ENCODE measurements at places on chromosomes 5 and 9.

DNA sequence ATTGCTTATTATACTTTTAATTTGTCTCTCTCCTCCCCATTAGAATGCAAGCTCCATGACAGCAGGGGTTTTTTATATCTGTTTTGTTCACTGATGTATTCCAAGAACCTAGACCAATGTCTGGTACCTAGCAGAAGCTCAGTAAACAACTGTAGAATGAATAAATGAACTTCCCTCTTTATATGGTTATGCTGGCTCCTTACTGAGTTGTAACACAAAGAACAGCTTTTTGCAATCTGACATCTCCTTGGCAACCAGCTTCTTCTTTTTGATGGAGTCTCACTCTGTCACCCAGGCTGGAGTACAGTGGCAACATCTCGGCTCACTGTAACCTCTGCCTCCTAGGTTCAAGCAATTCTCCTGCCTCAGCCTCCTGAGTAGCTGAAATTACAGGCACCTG, 13.6 kb downstream of the TRMO start:
- DNase-seq: no peak

DNA sequence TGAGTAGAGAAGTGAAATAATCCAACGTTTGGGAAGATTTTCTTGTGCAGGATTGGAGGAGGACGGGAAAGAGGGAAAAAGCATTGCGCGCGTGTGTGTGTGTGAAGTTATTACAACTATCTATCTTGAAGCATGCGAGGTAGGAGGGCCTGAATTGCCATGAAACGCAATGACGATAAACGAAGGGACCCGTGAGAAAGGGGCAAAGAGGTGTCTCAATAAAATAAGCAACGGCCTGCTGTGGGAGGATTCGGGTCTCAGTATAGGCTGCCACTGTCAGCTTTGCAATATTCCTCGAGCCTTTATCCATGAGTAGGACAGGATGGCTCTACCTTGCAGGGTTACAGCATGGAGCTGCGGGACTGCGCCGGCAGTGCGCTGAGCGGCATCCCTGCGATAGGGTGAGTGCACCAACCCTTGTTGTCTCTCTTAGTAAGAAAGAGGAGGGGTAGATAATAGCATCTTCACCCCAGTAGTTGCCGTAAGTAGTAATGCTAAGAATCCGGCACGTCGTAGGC, 631 bp upstream of the RCL1 start:
- no peak for DNase-seq

DNA sequence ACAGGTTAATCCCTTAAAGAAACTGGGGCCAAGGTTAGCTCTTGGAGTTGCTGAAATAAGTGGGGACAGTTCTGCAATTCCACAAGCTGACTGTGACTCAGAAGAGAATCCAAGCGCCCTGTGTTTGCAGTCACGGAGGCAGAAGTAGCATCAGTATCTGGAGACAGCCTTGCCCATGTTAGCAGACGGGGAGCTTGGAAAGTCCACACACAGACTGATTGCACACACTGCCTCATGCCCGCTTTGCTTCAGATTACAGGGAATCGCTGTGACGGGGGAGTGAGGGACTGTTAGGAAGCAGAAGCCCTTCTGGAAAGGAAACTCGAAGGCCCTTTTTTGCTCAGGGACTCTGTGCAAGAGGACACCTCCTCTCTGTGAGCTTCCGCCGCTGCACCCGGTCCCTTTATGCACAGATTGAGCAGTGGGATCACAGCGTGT, 30.9 kb upstream of the PPP1R26 start:
- no peak for DNase-seq

DNA sequence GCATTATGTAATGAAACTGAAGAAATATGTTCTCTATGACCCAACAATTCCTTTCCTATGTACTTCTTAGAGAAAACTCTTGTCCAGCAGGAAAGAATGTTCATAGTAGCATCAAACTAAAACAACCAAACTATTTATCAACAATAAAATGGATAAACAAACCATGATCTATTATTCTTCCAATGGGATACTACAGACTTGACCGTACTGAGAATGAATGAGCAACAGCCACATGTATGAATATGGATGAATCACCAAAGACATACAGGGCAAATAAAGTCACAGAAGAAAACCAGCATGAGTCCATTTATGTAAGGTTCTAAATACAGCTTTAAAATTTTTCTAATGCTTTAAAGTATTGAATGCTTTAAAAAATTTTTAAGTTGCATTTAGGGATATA, 73.6 kb upstream of the SUSD1 start:
- no peak for DNase-seq

- no peak for DNase-seq
Measured at GRCh38 chr5:179276838-179277395, 68.3 kb downstream of the ADAMTS2 start.

GRCh38 chr5:1110307-1111240, 1.3 kb downstream of the SLC12A7 start:
- no peak for DNase-seq

Data from stimulated activated CD8-positive, alpha-beta memory T cell treated with anti-CD3 and anti-CD28 coated beads, Interleukin-12 subunit alpha, Interleukin-12 subunit beta, amount 100 ng/mL, for 1 hour (primary cell).